Stimulated activated CD4-positive, alpha-beta T cell treated with anti-CD3 and anti-CD28 coated beads, Interleukin-1b, Interleukin-23, amount 100 ng/mL, for 1 hour (primary cell): ENCODE measurements at places on chromosomes 6 and 20.

GRCh38 chr20:22773344-22773743 lies 189.0 kb upstream of the FOXA2 start:
- DNase-seq = no peak

DNA sequence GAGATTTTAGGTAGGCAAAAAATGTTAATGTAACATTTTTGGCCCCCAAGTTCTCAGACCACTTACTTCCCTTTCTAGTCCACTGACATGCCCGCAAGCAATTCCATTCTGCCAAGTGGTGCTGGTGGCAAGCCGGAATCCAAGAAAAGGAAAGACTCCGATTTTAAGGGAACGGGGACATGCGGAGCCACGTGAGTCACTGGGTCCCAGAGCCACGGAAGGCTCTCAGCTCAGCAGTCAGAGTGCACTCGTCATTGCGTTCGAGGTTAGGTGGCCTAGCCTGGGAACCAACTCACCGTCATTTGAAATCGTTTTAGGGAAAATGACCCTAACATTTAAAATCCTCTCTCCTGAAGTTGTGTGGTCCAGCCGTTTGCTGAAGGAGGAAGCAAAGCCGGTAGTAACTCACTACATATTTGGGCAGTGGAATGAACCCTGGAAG lies 711 bp upstream of the SIRT5 start:
- no peak for DNase-seq

DNA sequence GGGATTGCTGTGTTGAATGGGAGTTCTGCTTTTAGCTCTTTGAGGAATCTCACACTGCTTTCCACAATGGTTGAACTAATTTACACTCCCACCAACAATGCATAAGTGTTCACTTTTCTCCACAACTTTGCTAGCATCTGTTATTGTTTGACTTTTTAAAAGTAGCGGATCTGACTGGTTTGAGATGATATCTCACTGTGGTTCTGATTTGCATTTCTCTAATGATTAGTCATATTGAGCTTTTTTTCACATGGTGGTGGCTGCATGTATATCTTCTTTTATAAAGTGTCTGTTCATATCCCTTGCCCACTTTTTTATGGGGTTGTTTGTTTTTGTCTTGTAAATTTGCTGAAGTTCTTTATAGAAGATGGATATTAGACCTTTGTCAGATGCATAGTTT lies 588.3 kb upstream of the ADGRB3 start:
- no peak for DNase-seq

DNA sequence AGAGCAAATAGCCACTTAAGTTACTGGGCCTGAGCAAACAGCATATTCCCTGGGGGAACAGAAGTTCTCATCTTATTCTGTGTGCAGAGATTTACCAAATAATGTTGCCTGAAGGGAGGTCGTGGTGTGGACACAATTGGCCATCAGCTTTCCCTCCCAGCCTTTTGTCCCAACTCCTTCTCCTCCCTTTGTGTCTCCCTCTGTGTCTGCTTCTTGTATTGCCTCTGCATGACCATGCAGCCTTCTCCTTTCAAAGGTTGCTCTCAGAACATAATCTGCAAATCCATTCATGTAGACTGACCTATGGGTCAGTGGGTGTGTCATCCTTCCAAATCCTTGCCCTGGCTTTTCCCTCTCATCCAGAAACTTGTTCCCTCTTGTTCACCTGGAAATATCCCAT lies 150.3 kb upstream of the INSM1 start:
- no peak for DNase-seq

DNA sequence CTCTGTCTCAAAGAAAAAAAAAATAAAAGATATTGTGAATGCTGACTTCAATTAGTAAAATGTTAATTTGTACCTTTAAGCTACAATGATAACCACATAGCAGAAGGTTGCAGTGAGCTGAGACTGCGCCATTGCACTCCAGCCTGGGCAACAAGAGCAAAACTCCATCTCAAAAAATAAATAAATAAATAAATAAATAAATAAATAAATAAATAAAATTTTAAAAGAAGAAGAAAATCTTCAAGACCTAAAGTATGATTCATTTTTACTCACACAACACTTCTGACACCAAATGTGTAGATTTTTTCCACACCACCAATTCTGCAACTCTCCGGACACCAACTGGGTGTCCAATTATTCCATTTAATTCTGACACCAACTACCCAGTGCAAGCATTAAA lies 28.8 kb upstream of the MBOAT1 start:
- no peak for DNase-seq

DNA sequence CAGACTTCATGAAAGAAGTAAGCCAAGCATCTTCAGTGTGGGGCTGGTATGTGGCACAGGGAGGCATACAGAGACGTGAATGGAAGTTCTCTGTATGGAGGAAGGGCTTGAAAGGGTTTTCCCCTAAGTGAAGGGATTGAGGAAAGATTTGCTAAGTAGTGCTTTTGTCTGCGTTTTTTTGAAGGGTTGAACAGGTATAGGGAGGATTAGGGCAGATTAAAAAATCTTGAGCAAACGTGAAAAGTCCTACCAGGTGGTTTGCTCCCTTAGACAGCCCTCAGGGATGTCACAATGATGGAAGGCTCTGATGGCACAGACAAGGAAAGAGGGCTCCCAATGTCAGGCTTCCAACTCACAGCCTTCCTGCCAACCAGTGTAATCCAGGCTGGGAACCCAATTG lies 181.7 kb upstream of the TAB2 start:
- DNase-seq = no peak

DNA sequence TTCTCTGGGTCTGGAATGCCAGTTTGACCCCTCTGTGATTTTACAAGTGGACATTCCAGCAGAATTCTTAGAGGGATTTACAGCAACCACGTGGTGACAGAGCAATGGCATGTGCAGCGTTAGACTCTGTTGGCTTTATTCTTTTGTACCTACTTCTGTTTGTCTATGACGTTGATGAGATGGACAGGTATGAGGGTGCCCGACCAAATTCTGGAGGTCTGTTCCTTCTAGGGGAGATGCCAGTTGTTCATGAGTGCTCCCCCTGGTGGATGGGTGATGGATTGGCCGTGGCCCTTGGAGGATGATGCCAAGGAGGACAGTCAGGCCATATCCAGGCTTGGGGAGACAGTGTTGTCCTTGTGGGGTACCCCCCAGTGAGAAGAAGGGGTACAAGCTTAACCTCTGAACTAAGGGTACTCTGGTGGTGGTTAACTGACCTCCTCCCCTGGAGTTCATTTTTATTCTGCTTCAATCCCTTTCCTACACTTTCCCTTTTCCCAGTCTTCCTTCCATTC lies 198.6 kb downstream of the DTNBP1 start:
- DNase-seq = peak; percentile 30

GRCh38 chr20:39676857-39677391 lies 714.8 kb downstream of the DHX35 start:
- DNase-seq = no peak

- DNase-seq = no peak
Measured at GRCh38 chr6:37115236-37115895, 54.6 kb upstream of the PIM1 start.

DNA sequence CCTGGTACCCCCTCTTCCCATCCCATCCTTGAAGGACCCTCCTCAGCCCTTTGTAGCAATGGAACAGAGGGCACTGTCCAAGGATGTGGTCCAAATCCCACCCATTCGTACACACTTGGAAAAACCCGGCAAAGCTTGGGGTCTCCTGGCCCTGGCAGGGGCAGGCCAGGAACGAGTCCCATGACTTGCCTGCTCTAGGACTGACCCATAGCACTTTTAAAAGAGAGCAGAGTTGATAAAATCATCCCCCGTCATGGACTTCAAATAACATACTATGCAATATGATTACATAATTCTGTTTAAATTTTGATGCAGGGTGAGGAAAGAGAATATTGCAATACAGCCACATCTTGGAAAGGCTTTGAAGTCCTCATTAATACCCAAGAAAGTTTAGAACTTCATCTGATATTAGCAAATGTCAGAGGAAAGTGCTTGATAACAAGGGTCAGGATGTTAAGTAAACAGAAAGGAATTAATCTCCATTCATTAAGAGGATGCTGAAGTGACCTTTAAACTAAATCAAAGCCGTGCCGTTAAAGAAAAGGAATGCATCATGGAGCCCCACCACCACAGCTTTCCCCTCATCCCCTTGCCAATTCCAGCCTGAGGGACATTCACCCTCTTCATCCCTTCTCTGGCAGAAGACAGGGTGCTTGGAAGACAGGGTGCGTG lies 60.7 kb upstream of the NXT1 start:
- DNase-seq = no peak

- DNase-seq = no peak
Measured at GRCh38 chr6:43436577-43437282, 9.4 kb downstream of the ABCC10 start.

GRCh38 chr6:23027281-23027680 lies 457.9 kb downstream of the HDGFL1 start:
- no peak for DNase-seq

- no peak for DNase-seq
Measured at GRCh38 chr6:21751608-21752007, 158.1 kb downstream of the SOX4 start.

GRCh38 chr6:132456700-132457143 lies 55.4 kb upstream of the MOXD1 start:
- no peak for DNase-seq

DNA sequence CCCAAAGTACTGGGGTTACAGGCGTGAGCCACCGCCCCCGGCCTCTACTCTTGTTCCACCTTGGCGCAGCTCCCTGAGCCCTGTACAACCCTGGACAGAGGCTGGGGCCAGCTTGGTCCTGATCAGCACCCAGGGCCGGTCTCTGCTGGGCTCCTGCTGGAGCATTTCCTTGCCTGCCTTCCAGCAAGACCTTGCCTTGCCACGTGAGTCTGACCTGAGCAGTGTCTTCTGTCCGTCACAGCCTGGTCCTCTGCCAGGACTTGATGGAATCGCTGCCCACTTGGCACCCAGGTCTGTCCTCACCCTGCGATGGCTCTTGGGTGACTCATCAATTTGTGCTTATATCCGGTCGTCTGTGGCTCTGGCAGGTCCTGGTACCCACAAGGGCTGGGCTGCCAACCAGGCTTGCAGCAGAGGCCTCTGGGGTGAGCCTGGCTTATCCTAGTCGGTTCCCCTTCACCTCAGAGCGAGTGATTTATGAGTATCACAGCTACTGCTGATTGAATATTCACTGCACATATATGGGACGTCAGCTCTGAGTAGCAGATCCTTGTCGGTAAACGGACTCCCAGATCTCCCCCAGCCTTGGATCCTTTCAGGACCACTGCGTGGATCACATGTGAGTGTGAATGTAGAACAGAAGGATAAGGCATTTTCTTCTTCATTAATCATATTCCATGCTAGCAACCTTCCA lies 10.1 kb upstream of the SULF2 start:
- no peak for DNase-seq

DNA sequence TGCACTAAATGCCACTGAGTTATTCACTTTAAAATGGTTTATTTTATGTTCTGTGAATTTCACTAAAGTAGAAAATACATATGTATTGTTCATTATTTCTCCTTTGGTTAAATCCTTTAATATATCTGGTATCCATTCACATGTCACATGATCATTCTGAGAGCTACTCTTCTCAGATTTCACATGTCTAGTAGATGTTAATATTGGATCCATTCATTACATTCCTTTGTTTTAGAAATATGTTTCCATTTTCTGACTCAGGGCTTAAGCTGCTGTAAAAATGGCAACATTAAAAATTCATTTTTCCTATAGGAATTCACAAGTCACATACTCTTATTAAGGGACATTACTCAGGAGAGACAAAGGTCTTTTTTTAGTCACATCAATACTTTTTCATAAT lies 205.4 kb downstream of the ZFAND3 start:
- DNase-seq = no peak

GRCh38 chr20:44692932-44693480 lies 22.2 kb upstream of the CCN5 start:
- no peak for DNase-seq

DNA sequence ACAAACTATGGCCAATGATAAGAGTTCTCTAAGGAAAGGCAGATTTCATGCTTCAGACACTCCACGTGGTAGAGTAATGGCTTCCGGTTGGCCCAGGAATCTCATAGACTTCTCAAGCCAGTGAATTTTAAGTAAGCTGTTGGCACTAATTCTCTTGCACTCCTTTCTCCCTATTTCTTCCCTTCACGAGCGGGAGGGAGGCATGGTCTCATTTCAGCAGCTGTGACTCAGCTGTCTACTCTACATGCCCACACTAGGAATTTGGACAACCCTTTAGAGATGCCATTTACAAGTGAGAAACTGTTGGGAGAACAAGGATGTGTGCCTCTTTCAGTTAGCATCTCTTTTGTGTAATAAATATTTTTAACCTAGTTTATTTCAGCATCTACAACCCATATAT lies 107.7 kb downstream of the PTPRK start:
- no peak for DNase-seq
